ENCODE measurements at places on chromosomes 2 and 18. TPM values are rescaled to one million over a fixed set of nuclear protein-coding genes. Genes with fewer than 3 reads are reported as not detected.

DNA sequence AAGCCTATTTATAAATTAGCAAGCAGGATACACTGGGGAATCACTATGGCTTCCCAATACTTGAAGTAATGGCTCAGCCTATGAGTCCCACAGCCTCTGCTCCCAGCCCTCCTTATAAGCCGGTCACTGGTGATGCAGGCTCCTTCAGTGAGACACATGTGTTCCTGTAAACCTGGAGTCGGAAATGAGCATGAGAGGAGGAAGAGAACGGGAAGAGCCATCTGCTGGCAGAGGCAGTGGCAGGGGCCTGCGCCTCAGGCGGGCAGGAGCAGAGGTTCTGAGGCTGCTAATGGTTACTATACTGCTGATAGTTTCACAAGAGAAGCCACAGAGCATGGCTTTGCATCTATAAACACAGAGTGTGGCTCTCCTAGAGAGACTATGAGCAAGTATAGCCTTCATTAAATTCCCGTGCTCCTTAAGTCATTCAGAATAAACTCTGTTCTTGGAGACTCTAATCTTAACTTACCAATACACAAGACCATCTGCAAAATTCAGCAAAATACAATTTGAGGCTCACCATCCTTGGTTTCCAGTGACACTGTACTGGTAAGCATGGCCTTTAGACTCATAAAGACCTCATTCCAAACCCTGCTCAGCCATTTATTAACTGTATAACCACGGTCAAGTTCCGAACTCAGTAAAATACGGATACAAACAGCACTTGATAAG is 63.3 kb downstream of the FBXO15 start:
- no peak for DNase-seq

The GPATCH11 gene
- 13.2 TPM for total RNA-seq

- DNase-seq = no peak
Measured at GRCh38 chr18:9715088-9715343, 6.9 kb downstream of the RAB31 start.

The PPM1B gene
- 49.2 TPM for total RNA-seq

The RGPD3 gene
- 0.27 TPM for total RNA-seq

Data from glutamatergic neuron (in vitro differentiated cells).